ENCODE measurements at places on chromosomes 1 and 21.
A peak's percentile ranks its signal among the peaks of the same experiment; 100 is the strongest.

DNA sequence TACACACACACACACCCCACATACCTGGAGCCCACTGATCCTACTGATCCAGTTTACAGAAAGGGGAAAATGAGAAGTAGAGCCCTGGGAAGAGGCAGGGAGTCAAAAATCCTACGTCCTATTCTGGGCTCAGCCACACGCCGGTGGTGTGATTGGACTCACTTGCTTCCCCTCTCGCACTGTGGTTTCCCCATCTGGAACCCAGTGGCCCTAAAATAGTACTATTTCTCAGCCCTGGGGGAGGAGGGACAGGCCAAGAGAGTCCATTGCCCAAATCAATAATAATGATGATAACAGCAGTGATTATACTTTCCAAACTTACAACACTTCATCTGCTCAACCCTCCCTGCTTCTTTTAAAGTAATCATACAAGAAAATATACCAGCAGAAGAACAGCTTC is 2.9 kb upstream of the PIGR start:
- DNase-seq, result no peak

- DNase-seq, result peak; percentile 80
Measured at GRCh38 chr1:156114101-156114918, at the start of gene LMNA. Gene LMNA (plus strand): TSS chr1:156114711. CDS start chr1:156114919, 208 bp downstream.

GRCh38 chr1:103327054-103327719 is 198.3 kb upstream of the RNPC3 start:
- DNase-seq, result no peak

DNA sequence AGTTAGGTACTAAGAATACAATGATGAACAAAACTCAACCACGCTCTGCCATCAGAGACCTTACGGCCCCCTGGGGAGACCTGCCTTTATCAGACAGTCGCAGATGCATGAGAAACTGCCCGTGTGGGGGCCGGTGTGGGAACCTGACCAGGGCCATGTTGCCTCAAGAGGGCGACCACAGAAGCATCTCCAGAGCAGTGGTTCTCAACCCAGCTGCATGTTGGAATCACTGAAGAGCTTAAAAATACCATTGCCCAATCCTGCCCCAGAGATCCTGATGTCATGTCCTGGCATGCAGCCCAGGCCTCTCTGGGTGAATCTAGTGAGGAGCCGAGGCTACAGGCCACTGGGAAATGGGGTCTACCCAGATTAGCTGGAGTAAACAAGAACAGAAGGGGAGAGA is 108.7 kb downstream of the PRDM2 start:
- DNase-seq, result peak; percentile 2
